ENCODE measurements at places on chromosomes 2 and 18.

GRCh38 chr2:212549941-212550340 is 11.3 kb upstream of the ERBB4 start:
- DNase-seq, result no peak

GRCh38 chr2:167957662-167958061 is 289.7 kb downstream of the STK39 start:
- DNase-seq, result no peak

- DNase-seq, result no peak
These were observed 735.6 kb downstream of the TSN start for GRCh38 chr2:122491011-122491410.

DNA sequence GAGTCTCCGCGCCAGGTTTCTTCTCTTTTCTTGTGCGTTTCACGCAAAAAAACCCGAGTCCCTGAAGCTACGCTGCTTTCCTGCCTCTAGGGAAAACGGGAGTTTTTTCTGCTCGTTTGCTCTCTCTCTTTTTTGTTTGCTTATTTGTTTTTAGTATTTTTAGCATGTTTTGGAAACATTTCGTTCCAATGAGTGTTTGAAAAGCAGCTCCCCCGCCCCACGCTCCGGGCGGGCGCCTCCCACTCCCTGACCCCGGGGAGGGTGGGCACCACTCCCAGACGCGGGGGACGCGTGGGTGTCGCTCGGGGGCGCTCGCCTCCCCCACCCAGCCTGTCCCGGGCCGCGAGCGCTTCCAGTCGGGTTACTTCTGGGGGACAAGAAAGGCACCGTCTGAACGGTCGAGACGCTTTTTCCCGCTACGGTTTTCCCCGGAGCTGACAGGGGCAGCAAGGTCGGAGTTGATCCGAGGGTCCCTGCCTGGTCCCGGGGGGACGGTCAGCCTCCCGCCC is 446 bp upstream of the EFHD1 start:
- DNase-seq, result no peak

- DNase-seq, result peak; percentile 4
These were observed 7.2 kb downstream of the POMC start for GRCh38 chr2:25161055-25161781.

DNA sequence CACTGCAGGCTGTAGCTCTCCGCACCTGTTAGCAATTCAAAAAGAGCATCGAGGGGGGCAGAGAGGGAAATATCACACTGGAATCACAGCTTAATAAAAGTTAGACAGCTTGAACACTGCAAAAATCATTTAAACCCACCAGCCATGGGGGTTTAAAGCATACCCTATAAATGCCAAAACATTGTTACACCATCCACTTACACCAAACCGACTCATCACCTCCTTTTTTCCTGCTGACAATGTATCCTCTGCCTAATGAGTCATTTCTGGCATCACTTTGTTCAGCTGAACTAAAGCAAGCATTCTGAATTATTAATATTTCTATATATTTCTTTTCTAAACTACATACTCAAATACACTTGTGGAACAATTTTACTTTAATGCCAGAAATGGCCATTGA is 21.6 kb downstream of the MC4R start:
- DNase-seq, result peak; percentile 17

- peak; percentile 53 for DNase-seq
These were observed 102.7 kb upstream of the SMAD2 start for GRCh38 chr18:48032876-48033789.

GRCh38 chr2:30798536-30798991 is 8.7 kb downstream of the CAPN13 start:
- DNase-seq, result no peak

DNA sequence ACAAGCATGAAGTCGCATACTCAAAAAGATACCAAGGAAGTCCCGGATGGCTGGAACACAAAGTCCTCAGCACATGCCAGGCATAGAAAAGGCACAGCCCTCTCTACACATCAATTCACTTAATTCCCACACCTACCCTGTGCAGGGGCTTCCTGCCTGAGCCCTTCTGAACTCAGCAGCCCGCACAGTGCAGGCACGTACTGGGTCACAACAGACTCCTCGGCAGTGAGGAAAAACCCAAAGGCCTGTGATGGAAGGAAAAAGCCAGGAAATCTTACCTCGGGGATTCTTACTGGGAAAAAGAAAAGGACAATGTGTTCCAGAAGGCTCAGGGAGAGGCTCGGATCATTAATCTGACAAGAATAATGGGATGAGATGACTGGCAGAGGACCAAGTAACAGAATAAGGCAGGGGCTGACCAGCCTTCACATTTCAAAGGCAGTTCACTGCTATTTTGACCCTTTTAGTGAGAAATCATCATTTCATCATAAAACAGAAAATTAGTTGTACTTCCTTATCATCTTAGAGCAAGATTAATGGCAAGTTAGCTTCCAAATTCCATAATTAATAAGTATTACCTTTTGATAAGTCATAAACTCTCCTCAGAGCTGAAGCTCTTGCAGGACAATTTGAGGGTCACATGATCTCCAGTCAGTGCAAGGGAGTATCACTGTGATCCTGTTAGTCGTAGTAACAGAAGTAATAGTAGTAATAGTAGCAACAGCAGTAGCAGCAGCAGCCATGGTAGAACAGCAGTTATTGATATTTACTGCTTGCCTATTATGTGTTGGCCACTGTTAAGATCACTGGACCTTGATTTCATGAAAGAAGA is 87.4 kb downstream of the STK39 start:
- DNase-seq, result no peak

- no peak for DNase-seq
These were observed 51.4 kb downstream of the TRIB2 start for GRCh38 chr2:12767996-12768624.

GRCh38 chr2:117378653-117379052 is 435.8 kb upstream of the DDX18 start:
- DNase-seq, result no peak

- no peak for DNase-seq
These were observed 14.2 kb downstream of the RPRM start for GRCh38 chr2:153464395-153464794.

GRCh38 chr2:198127627-198128026 is 323.2 kb downstream of the PLCL1 start:
- DNase-seq, result peak; percentile 71

All from IMR-90 (cell line).